Large intestine (tissue), 12 donors: ENCODE measurements at places on chromosomes 5 and 9. TPM values are rescaled to one million over a fixed set of nuclear protein-coding genes. Genes with fewer than 3 reads are reported as not detected.

DNA sequence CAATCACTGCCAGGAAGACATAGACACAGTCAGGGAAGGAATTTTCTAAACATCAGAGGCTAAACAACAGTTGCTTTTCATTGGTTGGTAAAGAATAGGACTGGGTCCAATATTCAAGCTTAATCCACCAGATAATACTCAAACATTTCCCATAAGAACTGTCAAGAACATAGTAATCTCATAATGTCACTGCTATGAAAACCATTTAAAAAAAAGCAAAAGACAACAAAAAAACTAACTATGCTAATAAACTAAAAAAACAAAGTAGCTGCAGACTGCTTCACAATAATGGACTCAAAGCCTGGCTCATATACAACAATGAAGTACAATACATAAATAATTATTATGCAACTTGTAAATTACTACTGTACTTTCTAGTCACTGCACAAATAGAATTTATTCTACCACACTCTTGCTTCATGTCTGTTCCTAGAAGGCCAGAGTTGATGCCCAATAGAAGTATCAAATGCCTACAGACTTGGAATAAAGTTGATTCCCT, 148.7 kb downstream of the MLLT3 start:
- peaks cover 9% of the 10 kb centered on the region for H3K4me1 ChIP-seq
- H3K4me3 ChIP-seq, result no peak overlapping the region
- DNase-seq, result no peak
- H3K36me3 ChIP-seq, result no peaks in the 10 kb centered on the region
- no peaks in the 10 kb centered on the region for H3K27me3 ChIP-seq

- no peaks in the 10 kb centered on the region for H3K36me3 ChIP-seq
- no peaks in the 10 kb centered on the region for H3K4me1 ChIP-seq
- no peak overlapping the region for H3K27ac ChIP-seq
- no peak overlapping the region for H3K4me3 ChIP-seq
These were observed 154.1 kb upstream of the TAS2R1 start for GRCh38 chr5:9784231-9784630.

DNA sequence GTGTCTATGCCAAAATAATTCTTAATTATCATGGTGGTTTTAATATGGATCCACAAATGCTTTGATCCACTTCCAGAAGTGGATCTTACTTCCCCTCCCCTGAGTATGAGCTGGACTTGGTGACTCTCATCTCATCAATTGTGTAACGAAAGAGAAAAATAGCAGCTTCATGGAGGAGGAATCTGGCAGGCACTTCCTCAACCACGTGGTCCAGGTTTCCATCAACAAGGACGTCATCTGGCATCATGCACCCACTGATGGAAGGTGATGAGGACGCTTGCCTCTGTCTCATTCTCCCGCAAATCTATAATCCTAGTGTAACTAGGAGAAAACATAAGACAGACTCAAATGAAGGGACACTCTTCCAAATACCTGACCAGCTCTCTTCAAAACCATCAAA, 54.6 kb upstream of the S1PR3 start:
- no peak overlapping the region for H3K4me3 ChIP-seq
- peaks cover 4% of the 10 kb centered on the region for H3K4me1 ChIP-seq
- H3K27me3 ChIP-seq, result no peaks in the 10 kb centered on the region
- no peak overlapping the region for H3K27ac ChIP-seq
- H3K36me3 ChIP-seq, result no peaks in the 10 kb centered on the region
- DNase-seq, result no peak

GRCh38 chr9:125472926-125473701, 211.5 kb downstream of the GAPVD1 start:
- DNase-seq, result peak; percentile 27
- no peaks in the 10 kb centered on the region for H3K27me3 ChIP-seq
- peaks cover 13% of the 10 kb centered on the region for H3K36me3 ChIP-seq

GRCh38 chr9:114693248-114693855, 11.4 kb upstream of the TEX48 start:
- no peaks in the 10 kb centered on the region for H3K36me3 ChIP-seq
- H3K4me1 ChIP-seq, result no peaks in the 10 kb centered on the region
- peak; percentile 52 for DNase-seq
- H3K27me3 ChIP-seq, result no peaks in the 10 kb centered on the region
- no peak overlapping the region for H3K4me3 ChIP-seq

DNA sequence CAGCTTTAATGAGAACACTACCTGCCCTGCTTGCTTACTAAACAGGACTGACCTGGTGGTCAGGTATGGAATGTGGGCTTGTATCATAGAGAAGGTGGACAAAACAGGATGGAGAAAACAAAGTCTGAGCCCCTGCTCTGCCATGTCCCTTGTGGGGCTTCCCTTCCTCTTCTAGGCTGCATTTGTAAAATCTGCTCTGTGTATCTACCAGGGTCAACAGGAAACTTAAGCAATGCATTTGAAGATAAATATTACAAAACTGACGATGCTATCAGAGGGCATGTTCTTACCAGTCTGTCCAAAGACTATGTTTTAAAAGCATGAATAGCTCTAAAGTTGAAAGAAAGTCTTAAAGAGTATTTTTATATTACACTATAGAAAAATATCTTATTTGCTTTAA, 228.7 kb downstream of the DCP2 start:
- no peaks in the 10 kb centered on the region for H3K27me3 ChIP-seq
- peaks cover 4% of the 10 kb centered on the region for H3K4me1 ChIP-seq
- DNase-seq, result no peak

GRCh38 chr5:122385808-122386207, 73.8 kb downstream of the SNCAIP start:
- DNase-seq, result no peak
- H3K4me3 ChIP-seq, result no peak overlapping the region
- H3K36me3 ChIP-seq, result no peaks in the 10 kb centered on the region
- no peaks in the 10 kb centered on the region for H3K4me1 ChIP-seq

GRCh38 chr5:100584069-100584468, 48.9 kb downstream of the FAM174A start:
- H3K27ac ChIP-seq, result no peak overlapping the region
- no peak for DNase-seq
- no peaks in the 10 kb centered on the region for H3K4me1 ChIP-seq

DNA sequence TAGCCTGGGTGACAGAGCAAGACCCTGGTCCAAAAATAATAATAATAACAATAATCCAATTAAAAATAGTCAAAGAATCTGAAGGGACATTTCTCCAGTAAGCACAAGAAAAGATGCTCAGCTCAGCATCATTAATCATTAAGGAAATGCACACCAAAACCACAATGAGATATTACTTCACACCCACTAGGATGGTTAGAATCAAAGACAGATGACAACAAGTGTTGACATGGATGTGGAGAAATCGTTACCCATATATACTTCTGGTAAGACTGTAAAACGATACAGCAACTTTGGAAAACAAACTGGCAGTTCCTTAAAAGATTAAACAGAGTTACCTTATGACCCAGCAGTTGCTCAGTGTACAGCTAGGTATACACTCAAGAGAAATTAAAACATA, 5.3 kb upstream of the FANCG start:
- H3K4me1 ChIP-seq, result no peaks in the 10 kb centered on the region
- no peak overlapping the region for H3K27ac ChIP-seq
- no peak overlapping the region for H3K4me3 ChIP-seq
- H3K36me3 ChIP-seq, result peaks cover 28% of the 10 kb centered on the region
- H3K27me3 ChIP-seq, result no peaks in the 10 kb centered on the region
- no peak for DNase-seq

GRCh38 chr5:157088342-157088990, 20.4 kb downstream of the HAVCR2 start:
- no peak overlapping the region for H3K27ac ChIP-seq
- no peaks in the 10 kb centered on the region for H3K4me1 ChIP-seq
- no peaks in the 10 kb centered on the region for H3K36me3 ChIP-seq
- no peaks in the 10 kb centered on the region for H3K27me3 ChIP-seq
- no peak overlapping the region for H3K4me3 ChIP-seq
- no peak for DNase-seq

DNA sequence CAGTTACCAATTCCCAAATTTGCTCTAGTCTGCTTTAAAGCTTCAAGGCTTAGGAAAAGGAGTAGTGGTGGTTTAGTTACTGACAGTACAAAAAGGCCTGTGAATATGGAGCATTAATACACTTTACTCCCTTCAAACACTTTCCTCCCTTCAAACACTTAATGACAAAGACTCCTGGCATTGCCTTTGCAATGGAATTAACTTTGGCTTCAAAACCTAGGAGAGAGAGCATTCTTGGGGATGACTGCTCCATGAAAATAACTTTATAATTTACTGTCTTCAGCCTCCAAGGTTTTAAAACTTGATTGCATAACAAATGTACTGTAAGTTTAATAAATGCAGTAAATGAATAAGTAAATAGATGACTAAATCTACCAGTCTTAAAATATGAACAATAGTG, 185.6 kb downstream of the TRPM3 start:
- DNase-seq, result no peak
- no peak overlapping the region for H3K4me3 ChIP-seq
- no peaks in the 10 kb centered on the region for H3K4me1 ChIP-seq
- no peak overlapping the region for H3K27ac ChIP-seq

DNA sequence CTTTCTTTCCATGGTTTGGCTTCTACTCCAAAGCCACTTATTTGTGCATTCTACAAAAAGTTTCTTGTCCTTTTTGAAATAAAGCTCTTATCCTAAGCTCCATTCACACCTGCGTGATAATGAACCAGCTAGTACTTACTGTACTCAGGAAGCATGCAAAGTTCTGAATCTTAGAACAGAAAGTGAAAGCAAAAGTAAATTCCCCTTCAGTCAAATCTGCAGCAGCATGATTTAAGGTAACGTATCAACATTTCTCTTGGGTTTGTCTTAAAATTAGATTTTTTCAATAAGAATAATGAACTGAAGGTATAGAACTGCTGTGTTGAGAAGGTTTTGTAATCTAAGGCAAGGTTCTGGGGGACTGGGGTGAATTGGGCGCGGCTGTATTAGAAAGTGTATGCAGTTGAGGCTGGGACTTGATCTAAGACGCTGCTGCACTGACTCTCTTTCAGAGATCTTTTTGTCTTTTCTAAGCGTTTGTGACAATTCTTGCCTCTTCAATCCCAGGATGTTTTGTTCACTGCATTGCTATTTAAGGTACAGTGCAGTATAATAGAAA, at the start of gene ERAP2:
Gene ERAP2, plus strand, starts transcription at position 209 of the 559 bp plus-strand sequence. CDS start 3,186 bp downstream, outside the sequence.
- peaks cover 20% of the 10 kb centered on the region for H3K4me1 ChIP-seq
- H3K36me3 ChIP-seq, result peaks cover 3% of the 10 kb centered on the region
- H3K4me3 ChIP-seq, result peak within 1 kb of the TSS; percentile 42
- H3K27ac ChIP-seq, result peak within 1 kb of the TSS; percentile 68
- peak; percentile 79 for DNase-seq

- H3K36me3 ChIP-seq, result no peaks in the 10 kb centered on the region
- H3K27ac ChIP-seq, result no peak overlapping the region
- H3K27me3 ChIP-seq, result no peaks in the 10 kb centered on the region
These were observed 444.7 kb downstream of the HINT1 start for GRCh38 chr5:130720355-130720754.

DNA sequence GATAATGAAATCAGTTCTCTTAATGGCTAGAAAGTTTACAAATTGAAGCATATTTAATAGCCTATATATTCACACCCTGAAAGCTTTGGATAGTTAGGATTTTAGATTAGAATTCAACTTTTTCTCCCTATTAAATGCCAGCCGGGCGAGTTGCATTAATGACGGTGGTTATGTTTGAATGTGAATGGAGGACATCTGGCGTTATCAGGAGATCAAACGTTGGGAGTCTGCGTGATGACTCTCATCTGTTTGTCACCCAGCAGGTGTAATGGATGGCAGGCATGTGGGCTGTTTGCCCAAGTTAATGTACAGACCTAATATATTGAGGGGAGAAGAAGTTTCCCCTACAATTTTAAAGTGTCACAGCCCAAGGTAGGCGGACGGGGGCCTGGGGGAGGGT, 1227.7 kb upstream of the WWC1 start:
- no peak for DNase-seq
- H3K4me3 ChIP-seq, result no peak overlapping the region
- H3K36me3 ChIP-seq, result no peaks in the 10 kb centered on the region
- H3K27me3 ChIP-seq, result no peaks in the 10 kb centered on the region
- no peaks in the 10 kb centered on the region for H3K4me1 ChIP-seq

DNA sequence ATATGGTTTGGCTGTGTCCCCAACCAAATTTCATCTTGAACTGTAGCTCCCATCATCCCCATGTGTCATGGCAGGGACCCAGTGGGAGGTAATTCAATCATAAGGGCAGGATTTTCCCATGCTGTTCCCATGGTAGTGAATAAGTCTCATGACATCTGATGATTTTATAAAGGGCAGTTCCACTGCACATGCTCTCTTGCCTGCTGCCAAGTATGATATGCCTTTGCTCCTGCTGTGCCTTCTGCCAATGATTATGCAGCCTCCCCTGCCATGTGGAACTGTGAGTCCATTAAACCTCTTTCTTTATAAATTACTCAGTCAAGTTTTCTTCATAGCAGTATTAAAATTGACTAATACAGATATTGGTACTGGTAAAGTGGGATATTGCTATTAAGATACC, 42.4 kb downstream of the MARCHF11 start:
- no peak overlapping the region for H3K27ac ChIP-seq
- H3K4me3 ChIP-seq, result no peak overlapping the region
- no peaks in the 10 kb centered on the region for H3K36me3 ChIP-seq
- H3K27me3 ChIP-seq, result no peaks in the 10 kb centered on the region
- DNase-seq, result no peak
- no peaks in the 10 kb centered on the region for H3K4me1 ChIP-seq

GRCh38 chr5:74625742-74626241, 14.7 kb downstream of the ENC1 start:
- DNase-seq, result no peak
- no peaks in the 10 kb centered on the region for H3K27me3 ChIP-seq
- peaks cover 33% of the 10 kb centered on the region for H3K36me3 ChIP-seq
- H3K27ac ChIP-seq, result peak overlapping the region; percentile 9
- peaks cover 15% of the 10 kb centered on the region for H3K4me1 ChIP-seq

DNA sequence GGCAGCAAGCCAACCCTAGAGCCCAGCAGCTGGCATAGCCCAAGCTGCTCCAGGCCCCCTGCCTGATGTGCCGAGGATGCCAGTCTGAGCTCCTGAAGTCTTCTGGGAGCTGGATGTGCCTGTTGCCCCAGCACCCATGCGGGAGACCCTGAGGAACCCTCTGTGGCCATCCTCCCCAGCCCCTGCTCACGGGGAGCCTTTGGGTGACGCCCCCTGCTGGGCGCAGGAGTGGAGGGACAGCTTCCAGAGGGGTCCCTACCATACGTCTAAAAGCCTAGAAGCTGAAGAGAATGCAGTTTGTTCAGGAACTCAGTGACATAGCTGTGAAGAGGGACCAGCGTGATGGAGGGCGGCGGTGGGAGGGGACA, 33.1 kb upstream of the MVB12B start:
- H3K4me3 ChIP-seq, result no peak overlapping the region
- H3K27ac ChIP-seq, result no peak overlapping the region
- H3K36me3 ChIP-seq, result no peaks in the 10 kb centered on the region
- H3K4me1 ChIP-seq, result peaks cover 9% of the 10 kb centered on the region

GRCh38 chr5:147648597-147648996, 133.9 kb downstream of the JAKMIP2 start:
- H3K4me1 ChIP-seq, result no peaks in the 10 kb centered on the region
- H3K36me3 ChIP-seq, result no peaks in the 10 kb centered on the region
- DNase-seq, result peak; percentile 78
- H3K27ac ChIP-seq, result no peak overlapping the region

- H3K27me3 ChIP-seq, result peaks cover 17% of the 10 kb centered on the region
- no peak for DNase-seq
- no peaks in the 10 kb centered on the region for H3K36me3 ChIP-seq
- H3K4me3 ChIP-seq, result no peak overlapping the region
These were observed 4.7 kb downstream of the SLC24A2 start for GRCh38 chr9:19784136-19784535.

- DNase-seq, result peak; percentile 91
- H3K27ac ChIP-seq, result peak overlapping the region; percentile 88
- H3K36me3 ChIP-seq, result no peaks in the 10 kb centered on the region
- peaks cover 19% of the 10 kb centered on the region for H3K4me1 ChIP-seq
- H3K4me3 ChIP-seq, result no peak overlapping the region
- no peaks in the 10 kb centered on the region for H3K27me3 ChIP-seq
These were observed 102.7 kb upstream of the MIER3 start for GRCh38 chr5:57054671-57055070.

Gene MTAP
- 25.1 TPM for polyA plus RNA-seq

Gene UGT3A2
- 1.6 TPM for polyA plus RNA-seq

Gene DIRAS2
- polyA plus RNA-seq, result 2.4 TPM

Gene HMGCS1
- polyA plus RNA-seq, result 179 TPM

Gene C9orf57
- not detected for polyA plus RNA-seq

Gene ACTBL2
- 0.01 TPM for polyA plus RNA-seq
